ENCODE measurements at places on chromosomes 16 and 17. TPM values are rescaled to one million over a fixed set of nuclear protein-coding genes. Genes with fewer than 3 reads are reported as not detected.

The RASL10B gene
- 2.8 TPM for total RNA-seq

The NUTF2 gene
- 417 TPM for total RNA-seq

The HAP1 gene
- total RNA-seq: 0.13 TPM

The FOXO3B gene
- 4.6 TPM for total RNA-seq

The TBX6 gene
- 1.4 TPM for total RNA-seq

The TMEM132E gene
- total RNA-seq: not detected

The PYDC1 gene
- not detected for total RNA-seq

The NDRG4 gene
- 28.0 TPM for total RNA-seq

The KRTAP3-3 gene
- not detected for total RNA-seq

The CREBBP gene
- total RNA-seq: 34.6 TPM

The FNDC8 gene
- not detected for total RNA-seq

The PYY gene
- 0.38 TPM for total RNA-seq

The OTOP3 gene
- total RNA-seq: not detected

The TAC4 gene
- not detected for total RNA-seq

The KRTAP9-4 gene
- total RNA-seq: not detected

The WRAP53 gene
- 36.3 TPM for total RNA-seq

The CCL5 gene
- total RNA-seq: not detected

The CD79B gene
- total RNA-seq: not detected

The TMEM238L gene
- not detected for total RNA-seq

The TBC1D3H gene
- total RNA-seq: not detected

The CSH2 gene
- total RNA-seq: not detected

The ZNF598 gene
- 46.6 TPM for total RNA-seq

The RPA1 gene
- total RNA-seq: 41.1 TPM

The MT3 gene
- not detected for total RNA-seq

The MTSS2 gene
- total RNA-seq: 63.6 TPM

The SEZ6L2 gene
- total RNA-seq: 13.0 TPM

The KRT20 gene
- under 0.01 TPM for total RNA-seq

The BCAR1 gene
- 190 TPM for total RNA-seq

The CCL2 gene
- total RNA-seq: 5.4 TPM

The KRT222 gene
- total RNA-seq: 1.3 TPM

The IL17C gene
- total RNA-seq: not detected

The TBC1D3C gene
- total RNA-seq: 2.7 TPM

The ABHD15 gene
- 9.0 TPM for total RNA-seq

The NPIPA3 gene
- total RNA-seq: not detected

The CLEC3A gene
- total RNA-seq: not detected

The SPIRE2 gene
- total RNA-seq: 5.8 TPM

The DNAI2 gene
- not detected for total RNA-seq

The OTOP2 gene
- not detected for total RNA-seq

The ORMDL3 gene
- 34.9 TPM for total RNA-seq

The C16orf89 gene
- not detected for total RNA-seq

Measured in mesangial cell (primary cell).